ENCODE measurements at places on chromosomes 2 and 18.

DNA sequence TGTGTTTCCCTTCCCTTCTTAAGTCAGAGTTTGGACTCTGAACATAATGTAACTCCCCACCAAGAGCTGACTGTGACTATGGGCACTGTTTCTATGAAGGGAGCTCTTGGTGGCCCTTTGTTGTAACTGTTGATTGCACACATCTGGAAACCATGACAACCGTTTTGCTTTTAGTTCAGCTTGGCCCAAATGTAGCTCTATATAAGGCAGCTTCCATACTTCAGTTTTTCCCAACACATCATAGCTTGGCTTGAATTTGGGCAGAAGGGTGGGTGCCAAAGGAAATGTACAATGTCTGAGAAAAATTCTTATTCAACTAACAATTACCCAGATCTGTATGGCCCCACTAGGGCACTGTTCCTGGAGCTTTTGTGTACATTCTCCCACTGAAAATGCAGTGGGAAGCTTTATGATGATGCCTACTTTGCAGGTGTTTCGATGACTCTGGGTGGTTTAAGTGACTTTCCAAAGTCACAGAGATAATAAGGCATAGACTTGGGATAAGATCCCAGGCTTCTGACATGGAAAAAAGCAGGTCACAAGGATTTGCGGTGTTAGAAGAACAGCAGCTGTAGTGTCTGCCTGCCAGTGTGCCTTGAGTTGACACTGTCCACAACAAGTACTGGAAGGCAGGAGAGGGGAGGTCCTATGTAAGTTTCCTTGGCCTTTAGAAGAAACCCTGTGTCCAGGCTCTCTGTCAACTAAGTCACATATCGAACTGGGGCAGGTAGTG is 2.4 kb upstream of the CETN1 start:
- no peak for DNase-seq

- DNase-seq: no peak
These were observed 210.5 kb downstream of the ANAPC1 start for GRCh38 chr2:111673526-111673925.

DNA sequence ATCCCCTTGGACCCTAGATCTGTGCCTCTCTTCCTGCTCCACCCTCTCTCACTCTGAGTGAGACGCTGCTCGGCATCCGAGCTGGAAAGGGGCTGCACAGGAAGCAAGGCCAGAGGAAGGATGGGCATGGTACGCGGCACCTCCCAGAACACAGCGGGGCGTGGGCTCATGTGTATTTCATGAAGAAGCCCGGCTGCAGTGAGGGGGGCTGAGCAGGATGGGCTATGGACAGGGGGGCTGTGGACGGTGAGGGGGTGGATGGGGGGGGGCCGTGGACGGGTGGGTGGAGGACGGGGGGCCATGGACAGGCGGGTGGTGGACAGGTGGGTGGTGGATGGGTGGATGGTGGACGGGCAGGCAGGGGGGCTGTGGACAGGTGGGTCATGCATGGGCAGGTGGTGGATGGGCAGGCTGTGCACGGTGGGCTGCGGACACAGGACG is 28.5 kb downstream of the SLC66A2 start:
- DNase-seq: no peak

GRCh38 chr18:3623769-3624545 is 174.0 kb downstream of the TGIF1 start:
- DNase-seq: no peak

- no peak for DNase-seq
These were observed 1.5 kb downstream of the SFXN5 start for GRCh38 chr2:73069855-73070642.

DNA sequence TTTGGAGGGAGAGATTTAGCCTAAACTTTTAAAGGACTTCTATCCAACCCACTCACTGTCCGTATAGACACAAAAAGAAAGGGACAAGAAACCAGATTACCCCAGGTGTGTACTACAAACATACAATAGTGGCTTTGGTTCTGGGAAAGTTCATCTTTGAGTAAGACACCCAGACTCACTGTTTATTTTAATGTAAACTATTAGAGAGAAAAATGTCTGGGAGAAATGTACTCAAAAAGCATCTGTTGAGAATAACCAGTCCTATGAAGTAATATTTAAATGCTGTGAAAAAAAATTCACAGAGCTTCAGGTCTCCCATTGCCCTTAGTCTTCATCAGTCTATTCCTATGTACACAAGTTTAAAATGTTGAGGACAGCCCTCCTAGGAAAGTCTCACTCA is 107.5 kb downstream of the SLC8A1 start:
- no peak for DNase-seq

GRCh38 chr2:36459725-36460137 is 104.2 kb downstream of the CRIM1 start:
- no peak for DNase-seq

- DNase-seq: no peak
These were observed 641.4 kb downstream of the BCL11A start for GRCh38 chr2:59912042-59912441.

DNA sequence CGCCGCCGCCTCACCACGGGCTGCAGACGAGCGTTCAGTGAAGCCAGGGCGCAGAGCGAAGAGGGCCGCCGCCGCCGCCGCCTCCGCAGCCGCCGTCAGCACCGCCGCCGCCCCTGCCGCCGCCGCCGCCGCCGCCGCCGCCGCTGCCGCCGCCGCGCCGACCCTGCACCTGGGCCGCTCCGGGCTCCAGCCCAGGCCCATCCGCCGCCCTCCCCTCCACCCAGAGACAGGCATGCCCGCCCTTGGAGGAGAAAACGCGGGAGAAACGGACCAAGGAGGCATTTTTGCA is 3.0 kb downstream of the POU3F3 start:
- DNase-seq: no peak

All from NCI-H1048 (cell line).